GM13977 (cell line): ENCODE measurements at places on chromosomes 2 and 18.

DNA sequence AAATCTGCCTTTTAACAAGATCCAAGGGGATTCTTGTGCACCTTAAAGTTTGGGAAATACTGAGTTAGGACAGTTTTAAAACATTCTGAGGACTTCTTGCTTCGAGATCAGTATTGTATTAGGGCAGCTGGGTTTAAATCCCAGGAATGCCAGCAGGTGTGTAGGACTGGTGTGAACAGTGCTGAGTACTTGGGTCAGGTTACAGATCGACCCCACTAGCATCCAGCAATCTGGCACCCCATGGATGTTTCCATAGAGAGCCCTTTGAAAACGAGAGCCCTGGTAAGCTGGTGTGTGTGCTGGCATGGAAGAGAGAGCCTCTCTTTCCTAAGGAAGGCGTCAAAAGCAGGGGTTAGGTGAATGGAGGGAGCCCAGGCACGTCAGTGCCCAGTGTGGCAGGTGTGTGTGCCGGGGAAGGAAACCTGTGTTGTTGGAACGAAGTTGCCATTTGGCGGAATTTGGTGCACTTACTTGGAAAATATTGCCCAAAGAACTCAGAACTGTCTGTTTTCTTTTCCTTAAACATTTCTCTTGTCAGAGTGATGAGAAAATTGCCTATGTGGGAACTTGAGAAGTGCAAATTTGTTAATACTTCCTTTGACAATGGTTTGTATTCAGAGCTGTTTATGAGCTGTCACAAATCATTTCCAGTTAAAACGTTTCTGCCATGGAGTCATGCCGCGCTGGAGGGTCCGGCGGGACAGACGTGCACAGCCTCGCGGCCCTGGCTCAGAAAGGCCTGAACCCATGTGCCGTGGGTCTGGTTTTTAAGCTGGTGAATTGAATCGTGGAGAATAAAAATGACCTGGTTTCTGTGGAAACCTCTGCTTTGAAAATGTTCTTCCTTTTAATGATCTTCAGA lies 38.1 kb downstream of the LDLRAD4 start:
- no peak for DNase-seq

DNA sequence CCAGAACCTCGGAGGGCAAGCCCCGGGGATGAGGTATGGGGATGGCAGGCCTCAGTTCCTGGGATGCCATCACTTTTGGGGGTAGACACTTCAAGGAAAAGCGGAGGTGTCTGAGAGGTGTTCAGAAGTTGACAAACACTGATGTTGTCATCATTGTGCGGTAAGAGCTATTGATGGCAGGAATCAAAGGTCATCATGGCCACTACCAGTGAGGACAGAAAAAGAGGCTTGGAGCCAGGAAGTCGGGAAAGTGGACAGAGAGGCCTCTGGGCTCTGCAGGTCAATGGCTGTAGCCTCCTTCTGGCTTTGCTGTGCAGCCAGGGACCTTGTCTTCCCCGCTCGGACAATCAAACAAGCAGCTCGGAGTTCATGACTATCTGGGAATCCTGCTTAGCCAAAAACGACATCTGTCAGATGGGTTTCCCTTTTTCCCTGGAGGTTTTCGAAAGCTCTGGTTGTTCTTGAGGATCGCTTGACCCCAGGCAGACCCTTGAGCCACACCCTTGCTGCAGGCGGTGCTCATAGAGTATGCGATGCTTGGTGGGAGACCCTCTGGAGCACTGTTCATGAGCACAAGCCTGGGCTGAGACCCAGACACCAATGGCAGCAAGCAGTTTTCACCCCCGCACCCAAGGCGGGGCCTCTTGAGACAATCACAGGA lies 19.4 kb downstream of the ACKR3 start:
- no peak for DNase-seq

GRCh38 chr2:169945515-169945914 lies 118.3 kb downstream of the UBR3 start:
- no peak for DNase-seq

GRCh38 chr2:42918671-42919318 lies 126.4 kb upstream of the HAAO start:
- no peak for DNase-seq

DNA sequence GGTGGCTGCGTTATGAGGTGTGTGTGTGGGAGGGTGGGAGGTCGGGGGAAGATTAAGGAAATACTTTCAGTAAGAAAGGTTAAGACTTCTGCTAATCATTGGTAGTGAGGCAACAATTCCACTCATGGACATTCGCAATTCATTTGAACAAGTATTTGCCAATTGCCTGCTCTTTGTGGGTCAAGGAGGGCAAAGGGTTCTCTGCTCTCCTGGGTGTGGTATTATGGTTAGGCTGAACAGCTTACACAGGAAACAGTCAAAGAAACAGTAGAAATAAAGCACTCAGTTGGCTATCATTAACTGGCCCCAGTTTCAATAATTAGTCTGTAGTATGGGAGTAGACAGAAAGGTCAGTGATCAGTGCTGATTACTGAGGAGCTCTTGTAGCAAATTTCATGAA lies 357.0 kb upstream of the FANCL start:
- no peak for DNase-seq

DNA sequence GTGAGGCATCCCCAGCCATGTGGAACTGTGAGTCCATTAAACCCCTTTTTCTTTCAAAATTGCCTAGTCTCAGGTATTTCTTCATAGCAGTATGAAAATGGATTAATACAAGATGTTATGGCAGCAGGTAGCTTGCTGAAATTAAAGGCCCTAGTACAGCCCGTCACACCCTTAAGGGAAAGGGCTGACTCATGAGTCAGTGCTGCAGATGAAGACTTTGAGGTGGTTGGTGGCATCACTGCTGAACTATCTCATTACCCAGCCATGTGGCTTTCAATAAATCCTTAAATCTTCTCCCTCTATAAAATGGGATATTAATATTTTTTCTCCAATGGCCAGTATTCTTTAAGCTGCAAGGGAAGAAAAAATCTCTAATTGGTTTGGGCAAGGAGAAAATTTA lies 226.1 kb upstream of the CCDC68 start:
- no peak for DNase-seq

DNA sequence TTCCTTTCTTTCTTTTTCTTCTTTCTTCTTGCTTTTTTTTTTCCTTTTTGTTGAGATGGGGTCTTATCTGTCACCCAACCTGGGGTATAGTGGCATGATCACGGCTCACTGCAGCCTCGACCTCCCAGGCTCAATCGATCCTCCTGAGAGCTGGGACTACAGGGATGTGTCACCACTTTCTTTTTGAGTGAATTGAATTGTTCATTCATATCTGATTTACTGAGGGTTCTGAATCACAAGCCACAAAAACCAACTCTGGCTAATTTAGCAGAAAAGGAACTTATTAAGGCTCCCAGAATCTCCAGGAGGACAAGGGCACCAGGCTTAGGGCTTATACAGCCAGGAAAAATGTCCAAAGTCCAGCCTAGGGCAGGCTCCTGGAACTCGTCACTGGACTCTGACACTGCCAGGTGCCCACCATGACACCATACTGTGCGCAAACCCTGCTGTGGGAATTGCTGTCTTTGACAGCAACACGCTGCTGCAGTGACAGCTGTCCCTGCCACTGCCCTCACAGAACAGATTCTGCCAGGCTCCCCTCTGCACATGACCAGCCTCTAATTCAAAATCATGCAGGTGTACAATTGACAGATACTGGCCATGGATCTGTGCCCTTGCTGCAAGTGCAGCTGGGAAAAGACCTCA lies 42.9 kb upstream of the EML6 start:
- DNase-seq, result no peak

- DNase-seq, result no peak
These were observed 158.9 kb downstream of the PRPF40A start for GRCh38 chr2:152558158-152558984.

DNA sequence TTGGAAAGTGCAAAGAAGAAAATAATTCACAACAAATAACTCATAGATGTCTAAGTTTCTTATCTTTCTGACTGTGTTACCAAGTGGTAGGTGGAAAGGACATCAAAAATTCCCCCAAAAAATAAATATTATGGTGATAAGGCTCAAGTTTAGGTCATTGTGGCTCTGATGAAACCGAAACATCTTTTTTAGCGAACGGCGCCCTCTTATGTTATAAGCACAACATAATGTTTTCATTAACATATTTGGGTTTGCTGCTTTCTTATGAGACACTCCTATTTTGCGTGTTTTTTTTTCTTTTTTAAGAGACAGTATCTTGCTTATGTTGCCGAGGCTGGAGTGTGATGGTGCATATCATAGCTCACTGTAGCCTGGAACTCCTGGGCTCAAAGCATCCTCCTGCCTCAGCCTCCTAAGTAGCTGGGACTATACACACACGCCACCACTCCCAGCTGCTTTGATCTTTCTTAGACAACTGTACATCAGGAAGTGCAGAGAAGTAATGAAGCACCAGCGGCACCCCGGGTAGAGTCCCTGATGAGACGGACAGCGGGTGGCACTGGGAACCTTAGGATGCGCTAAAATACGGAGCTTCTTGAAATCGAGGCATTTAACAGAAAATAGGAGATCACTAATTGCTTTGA lies 38.5 kb upstream of the SLC35G4 start:
- no peak for DNase-seq
